ENCODE measurements at places on chromosomes 6 and 20.

DNA sequence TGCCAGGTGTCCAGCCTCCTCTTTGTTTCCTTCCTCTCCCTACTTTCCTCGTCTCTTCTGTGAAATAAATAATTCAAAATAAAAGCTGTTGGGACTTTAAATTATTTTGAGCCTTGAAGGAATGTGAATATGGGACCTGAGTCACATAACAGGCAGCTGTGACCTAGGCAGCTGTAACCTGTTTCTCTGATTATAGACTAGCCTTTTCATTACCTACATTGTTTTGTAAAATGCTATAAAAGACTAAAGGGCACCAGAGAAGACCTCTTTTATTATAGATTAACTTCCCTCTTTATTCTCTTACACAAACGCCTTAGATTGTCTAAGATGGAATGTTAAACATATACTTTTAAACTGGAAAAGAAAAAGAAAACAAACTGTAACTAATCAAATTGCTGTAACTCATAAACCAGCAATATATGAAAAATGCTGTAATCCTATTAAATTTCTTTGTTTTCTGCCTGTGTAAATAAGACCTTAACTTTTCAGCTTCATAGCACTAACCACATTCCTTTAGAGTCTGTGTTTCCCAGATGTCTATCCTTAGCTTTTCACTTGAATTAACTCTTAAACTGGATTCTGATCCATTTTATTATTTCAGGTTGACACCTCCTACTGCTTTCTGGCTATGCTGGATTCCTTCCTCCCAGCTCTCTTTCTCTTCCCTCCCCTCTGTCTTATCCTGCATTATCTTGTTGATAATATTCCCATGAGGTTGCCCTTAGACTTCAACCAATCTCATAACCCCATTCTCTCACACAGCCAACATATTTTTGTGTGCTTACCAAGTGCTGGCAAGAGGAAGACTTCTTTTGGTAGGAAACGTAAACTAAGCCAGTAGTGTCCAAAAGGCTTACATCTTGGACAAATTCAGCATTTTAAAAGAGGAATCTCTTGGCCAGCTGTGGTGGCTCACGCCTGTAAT, 69.2 kb downstream of the TPD52L1 start:
- no peak for DNase-seq

- DNase-seq: no peak
These were observed 32.4 kb downstream of the THBS2 start for GRCh38 chr6:169221264-169221663.

DNA sequence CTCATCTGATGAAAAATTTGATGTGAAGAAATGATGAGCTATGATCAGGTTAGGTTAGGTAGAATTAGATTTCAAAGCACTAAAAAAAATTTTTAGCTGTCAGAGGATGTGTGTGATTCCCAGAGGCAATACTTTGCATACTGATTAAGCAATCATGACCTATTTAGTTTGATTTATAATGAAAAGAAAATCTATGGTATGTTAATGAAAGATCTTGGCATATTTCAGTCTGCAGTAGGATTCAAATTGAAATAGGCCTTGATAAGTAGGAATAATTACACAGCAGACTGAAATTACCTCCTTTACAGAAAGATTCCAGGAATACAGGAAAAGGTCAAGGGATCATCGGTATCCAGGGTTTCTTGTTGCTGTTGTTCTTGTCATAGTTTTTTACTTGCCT, 69.3 kb downstream of the HDDC2 start:
- DNase-seq: no peak

GRCh38 chr6:146433881-146434731, 109.5 kb upstream of the RAB32 start:
- no peak for DNase-seq

GRCh38 chr6:5851261-5851757, 155.4 kb downstream of the NRN1 start:
- DNase-seq: no peak

GRCh38 chr6:150322466-150322871, 46.3 kb upstream of the IYD start:
- DNase-seq: no peak

- no peak for DNase-seq
These were observed 18.4 kb upstream of the MRPS18A start for GRCh38 chr6:43705996-43706395.

DNA sequence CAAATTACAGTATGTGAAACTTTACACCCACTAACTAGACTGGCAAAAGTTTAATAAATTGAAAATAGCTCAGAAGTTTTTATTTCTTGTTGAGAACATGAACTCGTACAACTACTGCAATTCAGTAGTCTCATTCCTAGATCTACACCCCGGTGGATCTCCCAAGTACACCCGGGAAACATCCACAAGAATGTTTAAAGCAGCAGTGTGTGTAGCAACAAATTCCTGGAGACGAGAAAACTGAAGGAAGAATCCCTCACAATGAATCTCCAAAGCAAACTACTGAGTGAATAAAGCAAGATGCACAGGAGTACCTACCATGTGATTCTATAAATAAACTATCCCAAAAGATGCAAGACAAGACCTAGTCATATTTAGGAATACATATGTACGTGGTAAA, 954.0 kb upstream of the MAP3K7 start:
- DNase-seq: no peak

DNA sequence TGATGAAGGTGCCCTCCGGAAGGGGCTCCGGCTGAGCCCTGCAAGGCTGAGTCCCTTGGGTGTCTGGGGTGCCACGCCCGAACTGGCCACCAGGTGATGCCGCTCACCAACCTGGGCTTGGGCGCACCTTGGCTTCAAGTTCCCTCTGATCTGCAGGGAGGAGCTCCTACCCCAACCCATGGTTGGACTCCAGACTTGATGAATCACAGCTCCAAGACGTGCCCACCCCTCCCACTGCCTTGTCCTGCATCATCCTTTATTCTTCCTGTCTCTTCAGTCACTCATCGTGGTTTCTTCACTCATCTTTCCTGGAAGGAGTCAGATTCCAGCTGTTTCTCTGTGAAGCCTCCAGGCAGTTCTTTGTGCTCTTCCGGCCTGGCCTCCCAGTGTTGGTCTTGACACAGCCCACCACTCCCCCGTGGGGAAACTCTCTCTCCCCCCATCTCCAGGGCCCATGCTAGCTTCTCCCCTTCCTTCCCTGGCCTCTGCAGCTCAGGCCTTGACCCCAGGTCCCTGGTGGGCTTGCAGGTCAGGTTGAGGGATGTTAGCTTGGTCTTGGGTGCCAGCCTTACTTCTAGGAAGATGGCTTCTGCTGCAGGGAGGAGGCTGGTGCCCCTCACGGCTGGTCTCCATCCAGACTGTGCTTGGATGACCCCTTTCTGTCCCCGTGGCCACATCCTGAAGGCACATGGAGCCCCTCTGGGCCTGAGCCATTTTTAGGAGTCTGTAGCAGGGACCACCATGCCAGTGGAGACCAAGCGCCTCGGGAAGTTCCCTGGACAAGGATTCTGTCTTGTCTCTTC, 2.6 kb upstream of the ZBP1 start:
- DNase-seq: no peak

DNA sequence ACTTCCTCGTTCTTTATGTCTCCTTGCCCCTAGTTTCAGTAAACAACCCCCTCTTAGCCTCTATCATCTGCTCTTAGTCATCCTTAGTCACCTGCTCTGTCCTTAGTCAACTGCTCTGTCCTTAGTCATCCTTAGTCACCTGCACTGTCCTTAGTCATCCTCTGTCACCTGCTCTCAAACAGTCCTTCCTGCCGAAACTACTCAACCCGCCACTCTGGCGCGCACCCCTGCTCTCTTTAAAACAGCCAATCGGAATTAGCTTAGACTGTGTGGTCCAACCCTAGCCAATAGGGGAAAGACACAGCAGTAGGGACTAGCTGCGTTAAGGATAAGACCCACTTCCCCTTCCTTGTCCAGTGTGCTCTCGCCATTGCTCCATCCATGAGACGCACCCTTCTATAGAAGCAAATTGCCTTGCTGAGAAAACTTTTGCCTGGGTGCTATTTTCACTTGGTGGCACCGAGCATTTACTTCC, 73.9 kb downstream of the BACH2 start:
- DNase-seq: no peak

GRCh38 chr6:70680396-70680795, 12.7 kb downstream of the SMAP1 start:
- no peak for DNase-seq

DNA sequence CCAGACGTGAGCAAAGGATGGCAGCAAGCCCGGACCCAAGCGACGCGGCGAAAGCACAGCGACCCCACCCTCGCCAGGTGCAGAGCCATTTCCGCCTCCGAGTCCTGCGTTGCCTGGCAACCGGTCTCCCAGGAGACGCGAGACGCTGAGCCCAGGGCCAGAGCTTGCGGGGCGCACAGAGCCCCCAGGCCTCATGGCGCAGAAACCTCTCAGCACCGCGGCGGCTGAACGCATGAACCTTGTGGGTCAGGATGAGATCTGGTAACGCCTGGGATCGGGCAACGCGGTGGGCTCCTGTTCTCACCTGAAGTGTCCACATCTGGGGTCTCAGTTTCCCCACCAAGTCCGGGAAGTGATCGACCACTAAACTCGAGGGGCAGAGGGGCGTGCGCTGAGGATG, 77.7 kb downstream of the ANKRD60 start:
- DNase-seq: no peak

DNA sequence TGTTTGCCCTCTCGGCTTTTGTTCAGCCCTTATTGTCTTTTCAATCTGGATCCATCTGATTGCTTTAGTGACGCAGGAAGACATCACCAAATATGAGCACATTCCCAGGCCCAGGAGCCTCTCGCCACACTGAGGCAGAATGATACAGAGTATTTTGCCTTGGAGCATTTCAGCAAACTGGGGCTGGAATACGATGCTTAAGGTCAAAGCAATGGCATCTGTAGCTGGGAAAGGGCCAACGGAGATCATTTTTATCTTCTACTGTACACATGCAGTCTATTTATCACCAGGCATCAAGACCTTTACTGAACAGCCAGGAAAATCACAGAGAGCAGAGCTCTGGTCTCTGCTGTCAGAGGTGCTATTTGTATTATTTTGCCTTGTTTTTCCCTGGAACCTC, 655.3 kb downstream of the RNF144B start:
- no peak for DNase-seq

DNA sequence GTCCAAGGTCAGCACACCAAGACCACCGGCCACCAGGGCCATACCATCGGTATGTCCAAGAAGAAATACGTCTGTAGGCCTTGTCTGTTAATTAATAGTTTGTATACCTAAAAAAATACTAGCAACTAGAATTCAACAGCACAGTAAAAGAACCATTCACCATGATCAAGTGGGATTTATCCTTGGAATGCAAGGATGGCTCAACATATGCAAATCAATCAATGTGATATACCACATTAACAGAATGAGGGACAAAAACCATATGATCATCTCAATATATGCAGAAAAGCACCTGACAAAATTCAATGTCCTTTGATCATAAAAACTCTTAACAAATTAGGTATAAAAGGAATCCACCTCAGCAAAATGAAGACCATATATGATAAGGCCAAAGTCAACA, 24.4 kb downstream of the RPP40 start:
- no peak for DNase-seq

DNA sequence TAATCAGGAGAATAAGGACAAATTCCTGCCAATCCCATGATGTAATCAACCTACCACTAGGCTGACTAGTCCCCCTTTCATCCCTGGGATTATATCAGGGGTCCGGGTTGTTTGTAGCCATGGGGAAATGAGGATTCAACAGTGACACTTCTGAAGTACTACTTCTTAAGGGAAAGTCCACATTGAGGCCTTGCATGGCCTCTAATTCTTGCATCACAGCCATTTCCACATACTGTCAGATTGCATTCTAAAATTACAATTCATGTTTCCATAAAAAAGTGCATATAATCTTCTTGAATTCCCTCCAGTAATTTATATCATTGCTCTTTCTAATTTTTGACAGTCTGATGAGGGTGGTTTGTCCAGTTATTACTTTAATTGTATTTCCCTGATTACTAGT, 184.2 kb downstream of the PHF3 start:
- DNase-seq: no peak

- no peak for DNase-seq
These were observed 44.7 kb downstream of the GSTA2 start for GRCh38 chr6:52718550-52718949.

GRCh38 chr6:149963462-149964307, at the start of gene ULBP1:
Gene ULBP1, plus strand, starts transcription at chr6:149963943. Its CDS starts 107 bp downstream, at chr6:149964050.
- DNase-seq: peak; percentile 67

- no peak for DNase-seq
These were observed 19.6 kb downstream of the FOXC1 start for GRCh38 chr6:1629316-1629715.

DNA sequence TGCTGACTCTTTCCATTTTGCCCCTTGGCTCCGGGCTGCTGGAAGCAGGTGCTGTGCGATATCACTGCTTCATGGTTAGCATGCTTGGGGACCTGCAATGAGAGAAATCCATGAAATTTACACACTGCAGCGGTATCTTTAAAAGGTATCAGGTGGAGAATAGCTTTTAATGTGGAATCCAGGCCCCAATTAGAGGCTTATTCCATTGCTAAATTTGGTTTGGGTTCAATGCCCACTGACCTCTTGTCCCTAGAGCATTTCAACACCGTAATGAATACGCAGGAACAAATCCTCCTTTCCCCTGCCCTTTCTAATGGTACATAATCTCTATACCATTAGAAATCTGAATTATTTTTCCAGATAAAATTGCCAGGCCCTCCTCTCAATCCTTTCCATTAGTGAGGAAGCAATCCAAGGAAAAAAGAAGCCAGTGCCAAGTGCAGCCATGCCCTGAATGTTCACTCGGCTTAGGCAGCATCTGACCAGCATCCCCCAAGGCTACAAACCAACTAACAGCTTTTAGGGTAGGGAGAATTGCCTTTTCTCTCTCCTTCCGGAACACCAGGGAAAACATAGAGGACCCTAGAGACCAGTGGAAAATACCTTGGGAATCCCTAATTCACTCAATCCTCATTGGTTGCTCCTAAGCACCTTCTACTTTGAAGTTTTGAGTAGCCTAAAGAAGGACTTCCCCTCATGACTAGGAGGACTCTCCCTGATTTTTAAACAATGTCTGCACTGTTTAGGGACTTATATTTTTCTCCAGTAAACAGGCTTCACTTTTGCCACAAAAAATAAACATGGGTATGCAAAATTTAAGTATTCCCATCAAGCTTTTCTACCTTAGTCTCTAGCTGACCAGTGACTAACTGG, 143.1 kb downstream of the QRSL1 start:
- DNase-seq: no peak

DNA sequence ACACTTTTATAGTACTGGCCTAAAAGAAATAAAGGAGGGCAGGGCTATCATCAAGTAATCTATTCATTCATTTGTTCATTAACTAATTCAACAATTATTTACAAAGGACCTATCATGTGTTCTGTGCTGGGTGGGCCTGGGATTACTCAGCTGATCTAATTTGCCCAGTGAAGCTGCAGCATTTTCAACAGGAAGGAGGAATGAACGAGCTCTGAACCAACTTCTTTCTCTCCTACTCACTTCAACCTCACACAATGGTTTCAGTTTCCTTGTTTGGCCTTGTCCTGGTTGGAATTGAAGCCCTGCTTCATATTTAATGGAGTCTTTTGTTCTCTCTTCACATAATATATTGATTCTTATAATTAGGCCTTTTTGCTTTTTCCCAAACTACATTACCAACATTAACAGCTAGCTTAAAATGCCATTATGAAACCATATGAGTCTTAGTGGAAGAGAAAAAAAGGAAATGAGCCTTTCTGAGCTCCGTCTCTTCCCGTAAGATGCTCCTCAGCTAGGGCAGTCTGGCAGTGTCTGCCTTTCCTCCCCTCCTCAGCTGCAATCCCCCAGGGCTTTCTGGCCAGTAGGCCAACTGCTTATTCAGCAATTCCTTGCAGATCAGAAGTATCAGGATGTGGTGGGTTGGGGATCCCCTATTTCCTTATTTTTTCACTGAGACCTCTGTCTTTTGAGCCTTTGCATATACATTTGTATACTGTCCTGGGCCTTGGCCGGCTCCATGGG, 79.4 kb upstream of the NRN1 start:
- no peak for DNase-seq

All from activated CD8-positive, alpha-beta memory T cell treated with anti-CD3 and anti-CD28 coated beads for 48 hours (primary cell).